Glutamatergic neuron (in vitro differentiated cells): ENCODE measurements at places on chromosomes 16 and 17. TPM values are rescaled to one million over a fixed set of nuclear protein-coding genes. Genes with fewer than 3 reads are reported as not detected.

GPR179 gene
- total RNA-seq, result 0.07 TPM

DNA sequence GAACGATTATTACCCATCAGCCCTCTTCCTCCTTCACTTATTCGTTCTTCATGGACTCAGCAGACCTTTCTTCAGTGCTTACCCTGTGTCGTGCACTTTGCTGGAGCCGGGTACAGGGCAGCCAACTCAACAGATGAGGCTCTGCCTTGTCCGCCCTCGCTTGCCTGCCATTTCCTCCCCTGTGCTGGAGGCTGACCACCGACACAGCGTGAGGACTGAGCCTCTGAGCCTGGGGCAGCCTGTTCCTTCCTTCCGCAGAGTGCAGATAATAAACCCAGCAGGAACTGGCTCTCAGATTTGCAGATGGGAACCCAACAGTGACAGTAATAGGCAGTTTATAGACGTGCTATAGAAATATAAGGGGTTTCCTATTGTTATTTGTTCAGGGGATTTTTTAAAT is 7.0 kb upstream of the SLC39A11 start:
- no peak for DNase-seq

GRCh38 chr17:57723427-57724025 is 21.6 kb downstream of the CCDC182 start:
- DNase-seq, result no peak

DNA sequence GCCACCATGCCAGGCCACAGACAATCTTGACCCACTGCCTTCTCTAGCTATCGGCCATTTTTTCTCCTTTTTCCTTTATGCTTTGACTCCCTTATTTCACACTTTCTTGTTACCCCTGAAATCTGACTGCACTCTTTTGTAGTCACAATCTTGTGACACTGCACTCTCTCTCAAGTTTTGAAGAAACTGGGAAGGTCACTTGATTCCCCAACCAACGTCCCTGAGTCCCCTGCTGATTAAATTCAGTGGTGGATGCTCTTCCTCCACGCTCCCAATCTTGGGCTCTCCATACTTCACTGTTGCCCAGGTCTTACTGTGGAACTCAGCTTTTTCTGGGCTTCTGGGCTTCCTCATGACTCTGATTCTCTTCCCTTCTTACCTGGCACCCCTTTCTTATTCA is 33.9 kb downstream of the PECAM1 start:
- no peak for DNase-seq

- DNase-seq, result no peak
These were observed 727 bp upstream of the MBTPS1 start for GRCh38 chr16:84117494-84117843.

GRCh38 chr17:81090361-81091136 is 55.6 kb downstream of the BAIAP2 start:
- no peak for DNase-seq
